ENCODE measurements at places on chromosomes 3 and 15. TPM values are rescaled to one million over a fixed set of nuclear protein-coding genes. Genes with fewer than 3 reads are reported as not detected.

DNA sequence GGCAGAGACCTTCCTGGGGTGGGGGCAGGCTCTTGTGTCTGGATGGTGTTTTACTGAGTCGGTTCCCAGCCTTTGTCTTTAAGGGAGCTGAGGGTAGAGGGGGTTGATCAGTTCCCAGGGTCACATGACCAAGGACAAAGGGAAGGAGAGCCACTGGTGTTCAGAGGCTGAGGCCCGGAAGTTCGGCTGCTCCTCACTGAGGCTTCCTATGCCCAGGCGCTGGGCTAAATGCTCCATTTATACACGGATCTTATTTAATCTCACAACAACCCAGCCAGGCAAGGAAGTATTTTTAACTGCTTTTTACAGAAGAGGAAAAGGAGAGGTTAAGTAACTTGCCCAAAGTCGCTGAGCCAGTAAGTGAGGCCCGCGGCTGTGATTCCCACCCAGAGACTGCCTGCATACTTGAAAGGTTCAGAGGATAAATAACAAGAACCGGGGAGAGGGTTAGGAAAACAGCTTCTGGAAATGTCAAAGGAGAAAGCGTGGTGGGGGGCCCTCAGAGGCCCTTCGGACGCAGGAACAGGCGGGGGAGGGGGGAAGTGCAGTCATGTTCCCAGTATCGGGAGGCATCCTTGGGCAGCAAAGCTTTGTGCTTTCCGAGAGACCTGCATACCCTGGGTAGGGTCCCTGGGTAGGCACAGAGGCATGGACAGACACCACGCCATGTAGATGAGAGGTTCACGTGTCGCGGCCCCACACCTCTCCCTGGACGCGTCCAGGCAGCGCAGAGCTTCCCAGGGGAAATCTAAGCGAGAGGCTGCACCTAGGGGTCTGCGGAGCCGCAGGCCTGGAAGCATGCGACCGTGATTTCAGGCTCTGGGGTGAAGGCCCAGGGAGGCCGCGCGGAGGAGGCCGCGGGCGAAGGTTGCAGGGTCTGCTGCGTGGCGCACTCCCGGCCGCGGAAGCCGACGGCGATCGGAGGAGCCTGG lies 21.3 kb downstream of the EPHB3 start:
- DNase-seq: peak; percentile 76

GRCh38 chr15:31324806-31325594 lies 1.6 kb upstream of the KLF13 start:
- no peak for DNase-seq

DNA sequence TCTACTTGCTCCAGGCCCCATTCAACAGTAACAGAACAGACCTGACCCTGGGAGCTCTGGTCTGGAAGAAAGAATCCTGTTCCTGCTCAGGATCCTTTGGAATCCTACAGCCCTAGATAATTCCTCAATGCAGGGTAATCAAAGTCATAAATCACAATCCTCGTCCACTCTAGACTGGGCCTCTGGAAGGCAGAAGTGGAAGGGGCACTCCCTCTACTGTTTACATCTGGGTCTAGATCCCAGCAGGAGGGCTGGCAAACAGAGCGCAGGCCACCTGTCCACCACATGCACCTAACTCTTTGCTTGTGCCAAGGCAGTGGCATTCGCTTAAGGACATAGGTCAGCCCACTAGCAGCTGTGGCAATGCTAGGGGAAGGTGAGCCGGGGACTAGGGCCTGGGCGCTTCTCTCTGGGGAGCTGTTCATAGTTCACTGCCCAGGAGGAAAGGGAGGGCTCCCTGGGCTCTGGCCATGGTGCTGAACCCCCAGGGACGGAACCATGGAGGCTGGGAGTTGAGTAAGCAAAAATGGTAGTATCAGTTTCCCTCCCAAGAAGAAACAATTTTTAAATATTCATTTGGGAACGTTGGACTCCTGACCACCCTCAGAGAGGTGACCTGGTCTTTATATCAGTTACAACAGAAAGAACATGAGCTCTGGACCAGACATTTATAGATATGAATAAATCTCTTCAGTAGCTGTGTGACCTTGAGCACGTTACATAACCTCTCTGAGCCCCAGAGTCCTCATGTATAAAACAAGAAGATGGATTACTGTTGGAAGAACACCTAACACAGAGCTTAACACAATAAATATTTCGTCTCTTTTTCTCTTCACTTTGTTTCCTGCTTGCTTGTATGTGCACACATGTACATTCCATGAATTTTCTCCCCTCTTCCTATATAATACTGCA lies 90.2 kb downstream of the NTRK3 start:
- DNase-seq: no peak

DNA sequence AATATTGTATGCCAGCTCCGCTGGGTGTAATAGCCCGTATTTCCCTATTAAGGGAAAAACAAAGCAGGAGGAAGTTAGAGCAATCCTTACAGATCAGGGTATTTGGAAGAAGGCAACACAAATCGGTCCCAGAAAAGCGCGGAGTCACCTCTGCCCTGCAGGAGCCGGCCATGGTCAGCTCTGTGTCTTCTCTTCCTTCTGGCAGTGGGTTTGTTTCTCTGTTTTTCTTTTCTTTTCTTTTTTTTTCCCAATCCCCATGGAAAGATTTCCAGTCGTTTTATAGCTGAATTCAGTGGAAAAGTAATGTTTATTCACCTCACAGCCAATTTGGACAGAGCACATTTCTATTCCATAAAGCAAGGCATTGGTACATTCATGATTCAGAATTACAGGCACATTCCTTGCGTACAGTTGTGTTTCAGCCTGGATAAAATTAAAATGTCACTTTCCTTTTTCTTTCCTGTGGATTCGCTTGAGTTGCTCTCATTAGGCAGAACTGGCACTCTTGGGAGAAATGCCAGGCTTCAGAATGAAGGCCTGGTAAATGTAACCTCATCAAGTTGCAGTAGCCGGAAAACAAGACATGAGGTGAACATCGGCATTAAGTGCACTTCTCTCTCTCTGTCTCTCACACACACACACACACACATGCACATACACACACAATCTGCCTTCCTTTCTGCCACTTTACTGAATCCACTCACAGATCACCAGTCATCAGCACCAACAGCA lies 204.5 kb upstream of the UBE2E1 start:
- DNase-seq: no peak

GRCh38 chr3:8576841-8577571 lies 67.6 kb downstream of the SSUH2 start:
- DNase-seq: no peak

- DNase-seq: no peak
These were observed 780.8 kb upstream of the GOLIM4 start for GRCh38 chr3:168876346-168877035.

GRCh38 chr15:59833366-59833765 lies 144.2 kb upstream of the BNIP2 start:
- DNase-seq: no peak

DNA sequence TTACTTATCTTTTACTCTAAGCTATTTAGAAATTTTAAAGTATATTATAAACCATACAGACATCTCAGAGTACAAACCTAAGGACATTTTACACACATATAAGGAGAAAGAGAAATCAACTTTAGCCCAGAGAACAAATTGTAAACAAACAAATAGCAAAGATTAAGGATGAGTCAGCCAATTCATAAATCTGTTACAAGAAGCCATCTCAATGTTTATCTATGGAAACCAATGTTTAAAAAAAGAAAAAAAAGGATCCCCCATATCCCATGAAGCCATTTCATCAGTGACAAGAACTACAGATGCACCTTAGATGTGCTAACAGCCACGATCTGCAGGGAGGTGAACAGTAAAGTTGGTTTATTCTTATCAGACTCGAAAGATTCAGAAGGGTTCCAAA lies 437.1 kb downstream of the SHQ1 start:
- no peak for DNase-seq

- no peak for DNase-seq
These were observed 43.2 kb upstream of the ZNF148 start for GRCh38 chr3:125418306-125418705.

DNA sequence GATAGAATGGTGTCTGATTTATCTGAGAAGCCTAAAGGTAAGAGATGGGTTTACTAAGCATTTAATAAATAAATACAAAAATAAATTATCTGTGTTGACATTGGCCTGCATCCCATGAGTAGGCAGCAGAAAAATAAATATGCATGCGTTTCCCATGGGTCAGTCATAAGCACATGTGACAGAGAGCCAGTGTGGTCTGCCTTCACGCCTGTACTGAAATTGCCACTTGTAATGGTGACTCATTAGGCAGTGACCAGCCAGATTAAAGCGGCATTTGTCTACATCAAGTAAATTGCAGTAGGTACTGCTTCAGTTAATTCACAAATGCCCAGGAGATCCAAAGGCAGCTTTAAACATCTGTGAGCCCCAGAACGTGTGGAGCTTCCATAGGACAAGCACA lies 399.6 kb downstream of the NAALADL2 start:
- DNase-seq: no peak

GRCh38 chr3:139778682-139779233 lies 101.0 kb upstream of the NMNAT3 start:
- no peak for DNase-seq

DNA sequence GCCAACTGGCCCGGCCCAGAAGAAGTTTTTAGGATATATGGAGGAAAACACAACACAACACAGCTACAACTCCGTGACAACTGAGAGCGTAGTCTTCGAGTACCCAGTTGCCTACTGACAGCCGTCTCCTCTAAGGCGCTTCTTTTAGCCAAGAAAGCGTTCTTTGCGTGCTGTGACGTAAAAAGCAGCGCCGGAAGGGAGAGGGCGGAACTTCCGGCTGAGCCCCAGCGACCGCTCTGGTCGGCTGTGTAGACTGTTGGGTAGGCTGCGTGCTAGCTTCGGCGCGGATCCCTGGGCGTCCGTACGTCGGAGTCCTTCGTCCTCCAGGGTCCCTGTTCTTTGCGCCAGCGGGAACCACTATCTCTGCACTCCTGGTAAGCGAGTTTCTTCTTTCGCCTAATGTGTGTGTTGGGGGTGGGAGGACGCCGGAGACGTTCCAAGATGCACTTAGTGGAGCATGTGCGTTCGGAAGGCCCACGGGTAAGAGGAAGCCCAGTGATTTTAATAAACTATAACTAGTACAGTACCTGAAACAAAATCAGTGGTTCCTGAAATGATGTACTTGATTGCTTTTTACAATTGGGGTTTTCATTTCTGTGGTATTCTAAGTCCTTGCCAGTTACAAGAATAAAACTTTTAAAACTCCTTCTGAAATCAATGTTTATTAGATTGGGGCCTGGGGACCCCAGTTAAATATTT lies at the start of gene TRMT10C:
TSS of gene TRMT10C (plus strand) at position 239 of the 699 bp plus-strand sequence. CDS start 2,914 bp downstream, outside the sequence.
- peak; percentile 95 for DNase-seq

DNA sequence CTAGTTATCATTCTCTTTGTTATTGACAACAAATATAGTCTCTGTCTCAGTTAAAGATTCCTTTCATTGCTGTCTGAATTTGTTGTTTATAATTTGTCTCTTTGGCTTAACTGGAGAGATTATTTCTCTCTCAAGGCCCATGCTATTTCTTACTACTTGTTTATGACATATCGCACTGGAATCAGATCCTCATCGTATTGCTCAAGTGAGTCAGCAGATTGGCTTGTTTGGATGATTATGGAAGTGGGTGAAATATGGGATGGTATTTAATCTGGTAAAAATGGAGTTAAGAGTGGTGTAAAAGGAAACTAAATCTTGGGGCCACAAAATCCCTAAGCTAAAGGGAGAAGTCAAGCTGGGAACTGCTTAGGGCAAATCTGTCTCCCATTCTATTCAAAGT lies 613.1 kb downstream of the SI start:
- DNase-seq: no peak

DNA sequence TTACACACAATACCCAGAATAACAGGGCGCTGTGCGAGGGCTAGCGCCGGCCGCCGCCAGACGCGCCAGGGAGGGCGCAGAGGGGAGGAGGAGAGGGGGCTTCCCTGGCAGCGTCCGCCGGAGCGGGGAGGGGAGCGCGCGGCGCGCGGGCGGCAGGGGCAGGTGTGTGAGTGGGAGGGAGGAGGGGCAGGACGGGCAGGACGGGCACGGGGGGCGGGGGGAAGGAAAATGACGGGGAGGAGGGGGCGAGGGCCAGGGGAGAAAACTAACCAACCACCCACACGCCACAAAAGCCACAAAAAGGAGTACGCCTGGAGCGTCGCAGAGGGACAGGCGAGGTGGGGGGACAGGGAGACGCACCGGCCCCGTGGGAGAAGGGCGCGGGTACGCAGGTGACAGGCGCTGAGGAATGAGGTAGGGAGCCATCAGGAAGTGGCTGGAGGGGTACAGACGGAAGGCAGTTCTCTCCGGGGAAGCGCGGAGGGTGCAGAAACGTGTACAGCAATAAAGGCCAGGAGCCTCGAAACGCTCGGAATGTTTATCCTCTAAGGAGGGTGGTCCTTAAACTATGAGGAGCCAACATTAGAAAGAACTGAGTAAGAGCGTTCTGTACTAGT lies 610 bp upstream of the SATB1 start:
- DNase-seq: peak; percentile 66

GRCh38 chr3:126445506-126445905 lies 30.2 kb downstream of the ZXDC start:
- no peak for DNase-seq

- no peak for DNase-seq
These were observed 82.3 kb downstream of the TNIK start for GRCh38 chr3:171377859-171378258.

GRCh38 chr3:112464264-112464663 lies 35.0 kb downstream of the BTLA start:
- DNase-seq: no peak

DNA sequence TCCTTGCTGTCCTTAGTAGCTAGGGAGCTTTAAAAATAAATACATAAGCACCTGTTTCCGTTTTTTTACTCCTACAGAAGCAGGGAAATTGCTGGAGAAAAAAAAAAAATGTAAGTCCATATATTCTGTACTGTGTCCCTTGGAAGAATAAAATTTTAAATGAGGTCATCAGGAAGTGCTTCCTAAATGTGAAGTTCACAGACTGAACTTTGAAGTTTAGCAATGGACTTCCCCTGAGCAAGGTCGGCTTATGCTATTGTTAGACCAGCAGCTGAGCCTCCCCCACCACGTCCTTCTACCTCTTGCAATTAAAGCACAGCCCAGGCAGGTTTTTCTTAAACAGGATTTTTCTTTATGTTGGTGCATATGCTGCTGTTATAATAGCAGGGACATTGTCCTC lies 26.3 kb downstream of the LIPC start:
- no peak for DNase-seq

GRCh38 chr3:119175872-119176756 lies 2.7 kb downstream of the UPK1B start:
- no peak for DNase-seq

DNA sequence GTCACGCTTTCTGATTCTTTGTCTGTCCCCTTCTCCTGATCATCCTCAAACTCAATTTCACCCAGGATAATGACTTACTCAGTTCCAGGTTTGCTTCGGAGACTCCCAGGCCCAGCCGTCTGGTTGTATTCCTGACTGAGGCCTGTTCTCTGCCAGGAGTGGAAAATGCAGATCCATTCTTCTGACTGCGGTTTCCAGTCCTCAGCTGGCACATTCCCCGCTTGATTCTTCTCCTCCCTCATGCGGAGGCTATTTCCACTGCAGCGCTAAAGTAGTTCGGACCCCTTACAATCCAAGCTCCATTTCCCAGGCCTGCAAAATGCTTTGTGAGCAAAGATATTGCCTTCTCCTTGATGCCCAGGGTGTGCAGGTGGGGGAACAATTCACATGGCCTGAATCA lies 47.2 kb upstream of the GALNT15 start:
- DNase-seq: no peak

- DNase-seq: no peak
These were observed 17.9 kb downstream of the VIPR1 start for GRCh38 chr3:42520336-42520735.

RNU5B-1 gene
- 55.4 TPM for total RNA-seq

ERICH6 gene
- not detected for total RNA-seq

ERC2 gene
- total RNA-seq: 0.81 TPM

SLC24A5 gene
- not detected for total RNA-seq

GOLGA8T gene
- not detected for total RNA-seq

Measured in Right ventricle myocardium superior (tissue), 1 donor.